ENCODE measurements at places on chromosomes 7 and 10. TPM values are rescaled to one million over a fixed set of nuclear protein-coding genes. Genes with fewer than 3 reads are reported as not detected.

DNA sequence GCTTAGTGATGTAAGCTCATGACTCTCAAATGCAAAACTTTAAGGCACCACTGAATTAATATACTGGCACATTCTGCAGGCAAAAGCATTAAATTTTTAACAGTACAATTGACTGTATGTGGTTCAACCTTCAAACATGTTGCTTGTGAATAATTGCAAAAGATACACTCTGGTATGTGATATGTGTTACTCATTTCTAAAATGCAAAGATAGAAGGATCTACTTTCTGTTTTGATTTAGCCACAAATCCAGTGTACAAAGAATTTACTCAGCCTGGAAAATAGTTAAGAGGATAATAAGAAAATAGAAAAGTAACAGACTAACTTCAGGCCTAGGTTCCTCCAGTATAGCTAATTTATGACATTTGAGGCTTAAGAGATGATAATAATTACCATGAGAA is 66.6 kb upstream of the NOBOX start:
- H3K4me3 ChIP-seq: no peak overlapping the region
- peaks cover 15% of the 10 kb centered on the region for H3K4me1 ChIP-seq
- no peak overlapping the region for H3K27ac ChIP-seq
- H3K27me3 ChIP-seq: no peaks in the 10 kb centered on the region
- H3K36me3 ChIP-seq: no peaks in the 10 kb centered on the region
- DNase-seq: no peak

- H3K36me3 ChIP-seq: no peaks in the 10 kb centered on the region
- H3K4me3 ChIP-seq: no peak overlapping the region
- no peaks in the 10 kb centered on the region for H3K27me3 ChIP-seq
- DNase-seq: no peak
Measured at GRCh38 chr7:93015779-93016481, 101.8 kb downstream of the SAMD9 start.

GRCh38 chr7:45347804-45348203 is 190.2 kb downstream of the RAMP3 start:
- no peak overlapping the region for H3K4me3 ChIP-seq
- H3K27me3 ChIP-seq: no peaks in the 10 kb centered on the region
- H3K36me3 ChIP-seq: no peaks in the 10 kb centered on the region
- no peak for DNase-seq
- no peak overlapping the region for H3K27ac ChIP-seq
- H3K4me1 ChIP-seq: no peaks in the 10 kb centered on the region

- no peak for DNase-seq
- no peaks in the 10 kb centered on the region for H3K36me3 ChIP-seq
Measured at GRCh38 chr7:136064081-136064480, 86.9 kb upstream of the MTPN start.

Gene FAM25A
- total RNA-seq: not detected

DNA sequence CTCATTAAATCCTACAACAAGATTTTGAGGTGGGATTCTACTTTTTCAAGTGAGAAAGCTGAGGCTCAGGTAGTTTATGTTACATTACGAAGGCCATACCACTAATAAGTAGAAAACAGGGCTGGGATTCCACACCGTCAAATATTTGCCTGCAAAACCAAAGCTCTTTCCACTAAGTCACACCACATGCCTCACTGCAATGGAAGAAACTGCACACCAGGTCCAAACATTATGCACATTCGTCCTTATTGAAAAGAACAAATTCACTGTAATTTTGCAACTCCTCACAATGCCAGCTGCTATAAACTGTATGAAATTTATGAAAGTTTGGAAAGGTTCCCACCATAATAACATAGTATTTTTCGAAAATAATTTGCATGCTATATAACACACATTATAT is 66.5 kb downstream of the DGKB start:
- no peak for DNase-seq
- no peaks in the 10 kb centered on the region for H3K27me3 ChIP-seq
- no peaks in the 10 kb centered on the region for H3K36me3 ChIP-seq
- no peak overlapping the region for H3K27ac ChIP-seq
- H3K4me3 ChIP-seq: no peak overlapping the region

DNA sequence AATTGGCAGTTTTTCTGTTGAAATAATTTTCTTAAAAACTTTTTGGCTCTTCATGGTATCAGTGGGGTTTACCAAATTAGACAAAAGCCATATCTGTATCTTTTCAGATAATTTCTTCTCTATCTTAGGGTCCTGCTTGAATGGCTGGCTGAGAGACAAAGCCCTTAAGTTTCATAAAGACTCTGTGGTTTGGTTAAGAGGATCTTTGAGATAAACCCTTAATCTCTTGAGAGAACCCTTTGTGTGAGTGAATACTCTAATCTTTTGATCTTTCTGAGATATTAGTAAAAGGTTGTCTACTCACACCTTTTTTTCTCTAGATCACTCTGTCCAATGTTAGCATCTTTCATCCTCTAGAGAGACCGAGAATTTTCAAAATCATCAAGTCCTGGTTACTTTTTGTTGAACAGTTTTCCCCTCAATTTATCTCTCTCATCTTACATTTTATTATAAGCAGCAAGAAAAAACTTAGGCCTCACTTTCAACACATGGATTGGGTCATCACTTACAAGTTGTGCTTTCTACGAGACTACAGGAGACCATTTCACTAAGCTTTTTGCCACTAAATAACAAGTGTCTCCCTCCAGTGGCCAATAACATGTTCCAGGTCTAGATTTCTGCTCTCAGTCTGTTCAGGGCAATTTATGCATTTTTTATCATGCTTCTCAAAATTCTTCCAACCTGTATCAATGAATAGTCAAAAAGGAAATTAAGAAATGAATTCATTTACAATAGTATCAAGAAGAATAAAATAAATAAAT is 28.4 kb downstream of the DNAJC9 start:
- H3K27ac ChIP-seq: no peak overlapping the region

Gene SKIDA1
- total RNA-seq: 0.50 TPM

Gene FGFR2
- total RNA-seq: 59.6 TPM

DNA sequence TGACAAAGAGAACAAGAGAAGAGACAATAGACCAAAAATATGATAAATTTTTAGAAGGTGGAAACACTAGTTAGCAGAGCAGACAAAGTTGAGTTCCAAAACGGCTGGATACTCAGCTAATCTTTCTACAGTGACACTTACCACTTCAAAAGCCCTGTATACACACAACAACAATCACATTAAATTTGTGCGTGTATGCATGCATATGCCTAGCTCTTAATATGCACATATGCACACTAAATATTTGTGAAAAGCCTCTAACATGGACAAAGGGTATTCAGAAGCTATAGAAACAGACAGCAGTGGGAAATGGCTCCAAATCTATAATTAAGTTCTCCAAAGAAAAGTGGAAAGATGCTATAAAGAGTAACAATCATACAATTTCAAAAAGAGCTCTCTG is 476.4 kb downstream of the HTR7 start:
- H3K4me1 ChIP-seq: no peaks in the 10 kb centered on the region
- DNase-seq: no peak
- H3K36me3 ChIP-seq: no peaks in the 10 kb centered on the region
- no peak overlapping the region for H3K4me3 ChIP-seq
- no peaks in the 10 kb centered on the region for H3K27me3 ChIP-seq

Gene ANKRD16
- 6.5 TPM for total RNA-seq

GRCh38 chr10:64265961-64266360 is 744.8 kb downstream of the REEP3 start:
- H3K36me3 ChIP-seq: no peaks in the 10 kb centered on the region
- no peak for DNase-seq
- H3K27me3 ChIP-seq: no peaks in the 10 kb centered on the region

- no peaks in the 10 kb centered on the region for H3K4me1 ChIP-seq
- H3K36me3 ChIP-seq: no peaks in the 10 kb centered on the region
- no peak overlapping the region for H3K27ac ChIP-seq
Measured at GRCh38 chr7:142908921-142909890, 23.7 kb upstream of the TRPV6 start.

GRCh38 chr7:55130395-55131141 is 111.8 kb downstream of the EGFR start:
- no peak overlapping the region for H3K4me3 ChIP-seq
- peaks cover 90% of the 10 kb centered on the region for H3K4me1 ChIP-seq
- no peaks in the 10 kb centered on the region for H3K36me3 ChIP-seq
- DNase-seq: peak; percentile 92
- H3K27me3 ChIP-seq: no peaks in the 10 kb centered on the region

- no peak overlapping the region for H3K27ac ChIP-seq
- no peaks in the 10 kb centered on the region for H3K27me3 ChIP-seq
- DNase-seq: no peak
- no peaks in the 10 kb centered on the region for H3K36me3 ChIP-seq
Measured at GRCh38 chr7:86788948-86789347, 145.2 kb downstream of the GRM3 start.

DNA sequence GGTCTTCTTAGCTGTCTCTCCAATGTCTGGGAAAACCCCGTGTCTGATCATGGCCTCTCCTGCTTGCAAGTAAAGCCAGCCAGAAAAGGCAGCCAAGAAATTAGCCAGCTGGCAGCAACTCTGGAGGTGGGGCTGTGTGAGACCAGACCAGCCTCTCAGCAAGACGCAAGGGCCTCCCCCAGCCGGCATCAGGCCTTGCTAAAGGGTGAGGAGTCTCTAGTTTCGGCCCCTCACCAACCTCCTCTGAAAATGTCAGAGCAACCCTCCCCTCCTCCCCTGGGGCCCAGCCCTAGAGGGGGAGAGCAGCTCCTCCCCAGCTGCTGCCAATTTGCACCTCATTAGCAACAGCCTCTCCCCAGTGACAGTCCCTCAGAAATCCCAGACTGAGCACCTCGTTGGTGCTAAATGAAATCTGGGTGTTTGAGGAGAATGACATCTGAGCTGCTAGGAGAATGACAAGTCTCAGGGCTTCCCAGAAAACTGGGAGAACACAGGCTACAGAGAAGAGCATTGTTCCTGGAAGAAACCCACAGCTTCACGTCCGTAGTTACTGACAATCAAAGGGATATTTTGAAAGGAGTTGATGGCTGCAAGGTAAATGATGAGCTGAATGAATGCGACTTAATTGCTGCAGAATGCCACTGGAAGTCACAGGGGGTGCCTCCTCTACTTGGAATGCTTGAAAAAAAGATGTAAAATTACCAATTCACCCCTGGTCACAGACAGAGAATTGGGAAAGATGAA is 25.9 kb downstream of the DGKI start:
- peaks cover 16% of the 10 kb centered on the region for H3K4me1 ChIP-seq
- peak overlapping the region; percentile 44 for H3K27ac ChIP-seq
- no peak overlapping the region for H3K4me3 ChIP-seq
- no peaks in the 10 kb centered on the region for H3K27me3 ChIP-seq

Gene CCSER2
- total RNA-seq: 64.2 TPM

Gene DYDC2
- total RNA-seq: not detected

- no peaks in the 10 kb centered on the region for H3K27me3 ChIP-seq
- H3K27ac ChIP-seq: peak overlapping the region; percentile 64
- H3K4me3 ChIP-seq: no peak overlapping the region
- DNase-seq: no peak
- H3K4me1 ChIP-seq: peaks cover 22% of the 10 kb centered on the region
Measured at GRCh38 chr10:29470355-29470705, 164.4 kb downstream of the SVIL start.

Gene RADIL
- 12.9 TPM for total RNA-seq

DNA sequence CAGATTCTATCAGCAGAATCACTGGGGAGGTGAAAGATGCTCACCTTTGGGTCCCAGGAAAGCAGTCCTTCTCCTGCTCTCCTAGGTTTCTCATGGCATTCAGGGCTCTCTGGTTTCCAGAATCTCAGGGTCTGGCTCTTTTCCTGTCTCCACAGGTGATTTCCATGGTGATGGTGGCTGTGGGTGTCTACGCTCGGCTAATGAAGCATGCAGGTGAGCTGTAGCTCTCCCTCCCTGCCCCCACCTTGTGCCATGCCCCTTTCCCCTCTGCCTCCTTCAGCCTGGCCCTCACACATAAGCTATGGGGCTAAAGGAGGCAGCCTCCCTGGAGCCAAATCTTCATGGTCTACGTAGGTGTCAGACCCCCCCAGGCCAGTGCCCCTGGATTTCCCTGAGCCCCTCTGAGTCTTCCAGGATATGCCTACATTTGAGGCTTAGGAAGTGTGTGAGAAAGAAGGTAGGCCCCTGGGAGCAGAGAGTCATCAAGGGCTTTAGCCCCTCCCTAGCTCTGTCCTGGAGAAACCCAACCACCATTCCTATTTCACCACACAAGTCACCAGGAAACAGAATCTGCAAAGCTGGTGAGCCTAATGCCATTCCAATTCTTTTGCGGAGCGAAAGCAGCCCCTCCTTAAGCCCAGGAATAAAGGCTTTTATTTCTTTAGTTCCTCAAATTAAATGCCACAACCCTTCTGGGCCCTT is 17.2 kb downstream of the TSPAN33 start:
- no peak overlapping the region for H3K27ac ChIP-seq
- H3K36me3 ChIP-seq: no peaks in the 10 kb centered on the region
- H3K4me1 ChIP-seq: no peaks in the 10 kb centered on the region

- DNase-seq: no peak
- H3K4me3 ChIP-seq: no peak overlapping the region
- no peaks in the 10 kb centered on the region for H3K4me1 ChIP-seq
- H3K27ac ChIP-seq: no peak overlapping the region
- H3K36me3 ChIP-seq: no peaks in the 10 kb centered on the region
- H3K27me3 ChIP-seq: no peaks in the 10 kb centered on the region
Measured at GRCh38 chr7:128154504-128154903, 86.6 kb upstream of the LEP start.

GRCh38 chr10:59648711-59649201 is 60.9 kb downstream of the SLC16A9 start:
- no peak overlapping the region for H3K27ac ChIP-seq
- H3K4me1 ChIP-seq: peaks cover 8% of the 10 kb centered on the region
- no peak for DNase-seq
- H3K27me3 ChIP-seq: no peaks in the 10 kb centered on the region
- H3K4me3 ChIP-seq: no peak overlapping the region

GRCh38 chr10:7853890-7854289 is 35.6 kb downstream of the TAF3 start:
- no peak overlapping the region for H3K4me3 ChIP-seq
- H3K36me3 ChIP-seq: no peaks in the 10 kb centered on the region
- DNase-seq: no peak
- H3K27me3 ChIP-seq: no peaks in the 10 kb centered on the region

Gene TLX1
- not detected for total RNA-seq

- no peaks in the 10 kb centered on the region for H3K27me3 ChIP-seq
- H3K36me3 ChIP-seq: no peaks in the 10 kb centered on the region
- no peak overlapping the region for H3K4me3 ChIP-seq
- no peaks in the 10 kb centered on the region for H3K4me1 ChIP-seq
- no peak for DNase-seq
- no peak overlapping the region for H3K27ac ChIP-seq
Measured at GRCh38 chr7:55464422-55464821, 99.3 kb downstream of the LANCL2 start.

Data from esophagus muscularis mucosa (tissue), 4 donors.